ENCODE measurements at places on chromosomes 7 and 10.

DNA sequence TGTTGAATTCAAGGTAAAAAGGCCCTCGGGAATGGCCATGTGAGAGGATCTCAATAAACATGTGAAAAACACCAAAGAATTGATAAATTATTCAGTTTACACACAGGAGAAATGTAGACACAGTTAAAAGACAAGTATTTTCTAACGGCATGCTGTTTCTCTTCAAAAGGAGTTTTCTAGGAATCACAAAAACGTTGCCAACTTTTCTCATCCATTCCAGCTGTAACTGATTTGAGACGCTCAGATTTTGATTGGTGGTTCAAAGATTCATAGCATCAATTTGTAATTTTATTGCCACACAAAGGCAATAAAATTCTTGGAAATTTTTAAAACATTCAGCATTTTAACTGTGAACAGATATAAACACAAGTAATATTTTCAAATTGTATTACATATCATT, 384.9 kb upstream of the PFKP start:
- no peak for DNase-seq

DNA sequence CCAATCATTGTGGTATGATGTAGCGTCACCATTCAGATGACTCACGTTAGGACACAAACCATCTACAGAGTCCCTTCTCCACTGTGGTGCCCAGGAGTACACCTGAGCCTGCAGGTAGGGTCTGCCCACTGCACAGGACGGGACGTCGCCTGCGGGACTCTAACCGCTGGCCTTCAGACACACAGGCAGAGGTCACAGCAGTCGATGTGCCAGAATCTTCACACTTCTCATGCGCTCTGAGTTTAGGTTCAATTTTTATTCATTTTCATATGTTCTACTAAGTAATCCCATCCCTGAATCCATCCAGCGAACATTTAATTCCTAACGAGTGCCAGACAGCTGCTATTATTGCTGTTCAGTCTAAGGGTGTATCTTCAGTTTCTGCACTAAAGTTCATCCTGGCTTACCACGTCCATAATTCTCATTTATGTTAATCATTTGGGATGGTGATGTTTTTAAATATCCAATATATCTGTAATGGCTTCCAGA, 73.3 kb downstream of the CXCL12 start:
- no peak for DNase-seq

- no peak for DNase-seq
These were observed 155.5 kb downstream of the RNF216 start for GRCh38 chr7:5625938-5626337.

- no peak for DNase-seq
These were observed 2.7 kb downstream of the TMEM176A start for GRCh38 chr7:150803161-150803860.

DNA sequence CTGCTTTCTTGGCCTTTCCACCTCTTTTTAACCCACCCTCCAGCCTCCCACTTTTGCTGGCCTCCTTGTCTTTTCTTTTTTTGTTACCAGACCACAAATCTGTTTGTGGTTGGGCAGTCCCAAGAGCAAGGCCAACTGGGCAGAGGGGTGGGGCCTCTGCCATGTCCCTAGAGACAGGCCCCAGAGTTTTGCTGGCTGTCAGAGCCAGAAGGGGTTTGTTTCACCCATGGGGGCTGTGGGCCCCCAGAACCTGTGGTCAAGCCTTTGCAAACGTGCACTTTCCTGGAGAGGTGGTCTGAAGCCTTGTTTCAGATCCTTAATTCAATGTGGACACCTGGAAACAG, 10.3 kb downstream of the ZMIZ1 start:
- no peak for DNase-seq

DNA sequence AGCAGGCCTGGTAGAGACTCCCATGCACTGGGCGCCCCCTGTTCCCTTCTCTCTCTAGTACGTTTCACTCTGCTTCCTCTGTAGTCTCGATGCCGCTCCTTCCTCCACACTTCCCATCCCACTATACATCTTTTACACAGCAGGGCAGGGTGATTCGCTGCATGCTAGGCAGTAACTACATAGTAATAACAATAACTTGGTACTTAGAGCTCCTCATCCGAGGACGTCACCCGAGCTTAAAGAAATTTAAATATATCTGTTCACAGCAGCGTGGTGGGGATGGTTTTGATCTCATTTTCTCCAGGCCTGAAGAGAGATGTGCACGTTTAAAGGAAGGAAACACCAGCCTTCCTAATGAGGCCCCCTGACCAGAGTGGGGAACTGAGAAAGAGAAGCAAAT, 276.9 kb downstream of the SKAP2 start:
- DNase-seq: peak; percentile 14

DNA sequence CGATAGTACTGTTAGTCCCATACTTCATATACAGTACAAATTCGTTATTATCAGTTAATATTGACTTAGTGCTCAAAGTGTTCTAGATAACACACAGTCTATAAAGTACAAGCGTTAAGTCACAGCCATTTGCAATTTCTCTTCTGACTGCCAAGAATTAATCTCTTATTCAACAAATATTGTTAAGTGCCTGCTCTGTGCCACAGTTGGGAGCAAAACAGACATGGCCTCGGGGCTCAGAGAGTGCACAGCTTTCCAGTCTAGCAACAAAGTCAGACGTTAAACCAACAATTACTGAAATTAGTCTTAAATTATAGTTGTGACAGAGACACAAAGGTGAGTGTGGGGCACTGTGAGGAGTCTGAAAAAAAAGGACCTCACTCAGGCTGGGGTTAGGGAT, 113.0 kb upstream of the DPP6 start:
- no peak for DNase-seq

GRCh38 chr7:6320791-6321190, 48.4 kb upstream of the CYTH3 start:
- no peak for DNase-seq

- no peak for DNase-seq
These were observed 161.2 kb downstream of the PCLO start for GRCh38 chr7:83001362-83002040.

- DNase-seq: no peak
These were observed 11.6 kb downstream of the ATP6V0E2 start for GRCh38 chr7:149885191-149886017.

- DNase-seq: no peak
These were observed 12.6 kb upstream of the GDF10 start for GRCh38 chr10:47287365-47287802.

DNA sequence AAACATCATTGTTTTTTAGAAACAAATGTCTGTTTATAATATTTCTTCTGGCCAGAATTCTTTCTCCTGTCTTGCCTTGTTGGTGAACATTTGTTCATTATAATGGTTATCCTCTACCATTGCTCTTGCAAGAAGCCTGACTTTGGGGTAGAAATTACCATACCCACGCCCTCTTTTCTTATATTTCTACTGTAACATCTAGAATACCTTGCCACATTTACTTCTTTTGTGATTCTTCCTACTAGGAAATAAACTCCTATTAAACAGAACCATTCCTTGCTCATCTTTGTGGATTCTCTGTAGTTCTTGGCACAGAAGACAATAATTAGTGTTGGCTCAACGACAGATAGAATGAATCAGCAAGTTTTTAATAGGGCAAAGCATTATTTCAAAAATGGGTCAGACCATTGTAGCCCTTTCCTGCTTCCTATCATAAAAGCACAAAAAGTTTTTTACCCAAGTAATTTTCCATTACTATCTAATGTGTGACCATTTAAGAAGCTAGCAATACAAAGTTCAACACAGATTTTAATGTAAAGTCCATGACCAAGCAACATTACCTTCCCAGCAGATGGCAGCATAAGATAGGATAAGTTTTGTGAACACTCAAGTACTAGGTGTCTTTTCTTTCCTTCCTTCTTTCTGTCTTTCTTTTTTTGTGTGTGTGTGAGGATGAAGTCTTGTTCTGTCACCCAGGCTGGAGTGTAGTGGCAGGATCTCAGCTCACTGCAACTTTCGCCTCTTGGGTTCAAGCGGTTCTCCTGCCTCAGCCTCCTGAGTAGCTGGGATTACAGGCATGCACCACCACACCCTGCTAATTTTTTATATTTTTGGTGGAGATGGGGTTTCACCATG, 270.4 kb downstream of the HGF start:
- peak; percentile 66 for DNase-seq

- no peak for DNase-seq
These were observed 349.6 kb downstream of the DNAJB6 start for GRCh38 chr7:157686285-157686894.

- DNase-seq: no peak
These were observed 916.4 kb downstream of the LRMDA start for GRCh38 chr10:76347832-76348231.

- DNase-seq: no peak
These were observed 39.3 kb downstream of the AOAH start for GRCh38 chr7:36684954-36685353.

DNA sequence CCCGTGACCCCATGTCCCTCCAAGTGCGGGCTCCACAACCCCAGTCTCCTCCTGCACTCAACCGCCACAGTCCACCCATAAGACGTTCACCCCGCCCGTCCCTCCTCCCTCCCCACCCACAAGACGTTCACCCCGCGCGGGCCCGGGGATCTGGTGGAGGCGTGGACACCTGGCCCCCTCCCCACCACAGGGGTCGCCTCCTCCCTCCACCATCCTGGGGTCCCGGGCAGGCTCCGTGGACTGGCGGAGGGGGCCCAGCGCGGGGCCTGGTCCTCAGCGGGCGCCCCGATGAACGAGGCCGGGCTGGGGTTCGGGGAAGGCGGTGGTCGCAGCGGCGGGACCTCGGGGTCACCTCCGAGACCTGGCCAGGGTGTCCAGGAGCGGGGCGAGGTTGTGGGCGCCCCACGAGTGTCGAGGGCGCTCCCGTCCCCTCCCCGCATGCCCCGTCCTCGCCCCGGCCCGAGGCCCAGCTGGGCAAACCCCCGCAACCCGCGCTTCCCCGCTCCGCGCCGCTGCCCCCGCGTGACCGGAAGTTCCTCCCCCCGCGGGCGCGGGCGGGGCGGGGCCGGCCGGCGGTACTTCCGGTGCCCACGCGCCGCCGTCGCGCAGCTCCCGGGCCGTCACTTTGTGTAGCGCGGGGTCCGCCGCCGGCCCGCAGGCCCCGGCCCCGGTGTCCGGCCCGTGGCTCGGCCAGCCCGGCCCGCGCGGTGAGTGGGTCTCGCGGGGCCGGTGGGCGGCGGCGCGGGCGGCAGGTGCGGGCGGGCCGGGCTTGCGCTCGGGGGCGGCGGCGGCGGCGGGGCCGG, at the start of gene ZNF316:
Gene ZNF316, plus strand, starts transcription at position 578 of the 803 bp plus-strand sequence. CDS start 5,092 bp downstream, outside the sequence.
- DNase-seq: peak; percentile 74

GRCh38 chr10:100345570-100346330, 1.3 kb upstream of the SCD start:
- DNase-seq: peak; percentile 50

GRCh38 chr7:42198974-42199668, 37.9 kb downstream of the GLI3 start:
- DNase-seq: no peak

DNA sequence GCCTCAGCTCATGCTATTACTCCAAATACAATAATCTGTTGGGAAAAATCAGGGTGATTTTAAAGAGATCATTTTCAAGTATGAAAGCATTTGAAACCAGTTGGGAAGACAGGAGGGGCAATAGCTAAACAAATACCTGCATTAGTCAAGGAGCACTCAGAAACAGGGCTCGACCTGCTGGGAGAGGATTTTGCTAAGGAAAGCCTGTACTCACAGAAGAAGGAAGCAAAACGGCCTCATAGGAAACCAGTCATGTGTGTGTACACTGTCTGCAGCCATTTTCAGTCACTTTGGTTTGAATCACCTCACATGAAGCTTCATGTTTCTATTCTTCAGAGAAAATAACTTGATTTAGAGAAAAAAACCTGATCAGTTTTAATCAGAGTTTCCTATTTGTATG, 38.6 kb downstream of the FZD1 start:
- DNase-seq: no peak

DNA sequence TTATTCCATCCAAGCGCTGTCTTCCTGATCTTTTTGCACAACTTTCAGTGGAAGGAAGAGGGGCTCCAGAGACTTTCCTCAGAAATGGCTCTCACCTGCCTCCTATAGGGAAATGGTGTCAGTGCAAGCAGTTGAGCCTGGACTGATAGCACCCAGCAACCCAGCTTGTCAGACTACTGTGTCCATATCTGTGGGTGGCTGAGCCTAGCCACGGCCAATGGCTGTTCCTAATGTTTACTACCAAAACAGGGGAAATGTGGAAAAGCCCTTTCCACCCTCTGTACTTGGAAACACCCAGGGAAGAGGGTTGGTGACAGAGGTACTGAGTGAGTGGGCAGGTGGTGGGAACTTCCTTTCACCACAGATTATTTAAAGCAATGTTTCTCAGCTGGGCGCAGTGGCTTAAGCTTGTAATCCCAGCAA, 4.3 kb upstream of the YKT6 start:
- peak; percentile 75 for DNase-seq

DNA sequence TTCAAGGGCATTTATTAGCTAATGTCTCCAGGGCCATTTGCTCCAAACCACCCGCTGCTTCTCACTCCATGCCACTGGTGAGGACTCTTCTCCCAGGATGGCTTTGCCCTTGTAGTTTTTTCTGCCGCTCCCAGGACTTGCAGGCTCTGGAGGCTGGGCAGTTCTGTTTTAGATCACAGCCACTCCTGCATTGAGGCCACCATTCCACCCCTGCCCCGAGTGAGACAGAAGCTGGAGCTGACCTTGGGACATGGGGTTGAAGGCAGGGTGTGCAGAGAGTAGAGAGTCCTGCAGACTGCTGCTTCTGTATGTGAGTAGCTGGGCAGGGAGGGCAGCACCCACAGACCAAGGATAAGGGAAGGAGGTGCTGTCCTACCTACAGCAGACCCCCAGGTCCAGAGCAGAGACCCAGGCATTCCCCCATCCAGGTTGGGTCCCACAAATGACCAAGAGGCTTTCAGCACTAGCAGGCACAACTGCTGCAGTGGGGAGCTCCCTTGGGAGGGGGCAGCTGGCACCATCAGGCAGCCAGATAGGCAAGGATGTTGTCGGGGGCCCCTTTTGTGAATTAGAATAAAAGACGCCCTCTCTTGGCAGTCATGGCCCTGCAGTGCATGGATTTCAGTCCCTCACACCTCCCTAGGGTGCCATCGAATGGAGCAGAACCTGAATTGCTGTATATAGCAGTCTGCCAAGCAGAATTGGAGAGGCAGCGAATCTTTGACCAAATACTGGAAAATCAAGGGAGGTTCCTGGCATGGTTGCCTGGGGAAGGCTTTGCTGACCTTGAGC, 22.7 kb upstream of the ADCYAP1R1 start:
- no peak for DNase-seq

DNA sequence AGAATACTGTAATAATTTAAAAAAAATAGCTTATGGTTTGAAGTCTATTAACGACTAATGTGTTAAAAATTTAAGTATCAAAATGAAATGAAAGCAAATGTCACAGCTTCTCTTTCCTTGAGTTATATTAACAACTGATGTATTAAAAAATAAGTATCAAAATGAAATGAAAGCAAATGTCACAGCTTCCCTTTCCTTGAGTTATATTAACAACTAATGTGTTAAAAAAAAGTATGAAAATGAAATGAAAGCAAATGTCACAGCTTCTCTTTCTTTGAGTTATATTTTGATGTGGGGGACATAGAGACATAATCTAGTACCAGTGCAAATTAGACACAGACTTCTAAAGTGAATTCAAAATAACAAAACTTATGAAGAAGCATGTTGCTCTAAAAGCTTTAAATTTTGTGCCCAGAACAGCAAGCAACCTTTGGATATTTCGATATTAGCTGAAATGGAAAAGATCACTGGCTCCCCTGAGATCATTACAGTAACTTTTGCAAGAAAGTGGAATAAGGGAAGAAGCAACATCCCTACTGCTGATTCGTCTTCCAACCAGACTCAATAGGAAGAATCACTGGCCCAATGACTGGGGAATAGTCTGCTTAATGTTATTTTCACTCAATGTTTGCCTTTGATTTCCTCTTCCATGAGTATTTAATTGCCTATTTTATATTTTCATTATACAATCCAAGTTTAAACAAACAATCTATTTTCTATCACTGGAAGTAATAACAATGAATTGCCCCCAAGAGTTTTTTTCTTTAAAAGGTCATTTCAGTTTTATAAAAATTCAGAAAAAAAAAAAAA, 8.0 kb downstream of the SKAP2 start:
- no peak for DNase-seq
